ENCODE measurements at places on chromosomes 2 and 18.

DNA sequence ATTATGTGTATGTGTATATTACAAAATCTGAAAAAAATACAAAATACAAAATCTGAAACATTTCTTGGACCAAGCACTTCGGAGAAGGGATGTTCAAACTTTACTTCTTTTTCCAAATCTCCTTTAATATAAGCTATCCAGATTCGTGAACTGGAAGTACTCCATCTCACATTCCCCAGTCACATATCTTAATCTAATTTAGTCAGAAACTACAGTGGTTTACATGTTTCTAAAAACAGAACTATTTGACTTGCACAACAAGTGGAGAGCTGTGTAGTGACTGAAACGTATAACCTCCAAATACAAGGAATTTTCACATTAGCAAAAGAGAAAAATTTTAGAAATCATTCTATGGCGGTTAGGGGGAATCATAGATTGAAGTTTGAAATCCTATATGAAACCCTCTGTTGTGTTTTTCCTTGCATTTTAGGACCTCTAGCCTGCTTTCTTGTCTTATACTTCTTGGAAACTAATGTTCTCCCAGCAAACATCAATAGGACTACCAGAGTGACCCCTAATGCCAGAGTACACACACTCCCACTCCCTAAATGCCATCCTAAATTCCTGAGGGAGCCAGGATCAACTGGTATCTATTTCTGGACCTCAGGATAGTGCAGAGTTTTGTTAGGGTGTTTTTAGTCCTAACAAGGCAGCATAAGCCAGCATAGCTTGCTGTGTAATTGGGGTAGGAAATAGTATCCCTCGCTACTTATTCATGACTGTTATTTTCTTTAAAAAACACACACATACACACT is 30.2 kb upstream of the ROCK1 start:
- peak; percentile 18 for DNase-seq

DNA sequence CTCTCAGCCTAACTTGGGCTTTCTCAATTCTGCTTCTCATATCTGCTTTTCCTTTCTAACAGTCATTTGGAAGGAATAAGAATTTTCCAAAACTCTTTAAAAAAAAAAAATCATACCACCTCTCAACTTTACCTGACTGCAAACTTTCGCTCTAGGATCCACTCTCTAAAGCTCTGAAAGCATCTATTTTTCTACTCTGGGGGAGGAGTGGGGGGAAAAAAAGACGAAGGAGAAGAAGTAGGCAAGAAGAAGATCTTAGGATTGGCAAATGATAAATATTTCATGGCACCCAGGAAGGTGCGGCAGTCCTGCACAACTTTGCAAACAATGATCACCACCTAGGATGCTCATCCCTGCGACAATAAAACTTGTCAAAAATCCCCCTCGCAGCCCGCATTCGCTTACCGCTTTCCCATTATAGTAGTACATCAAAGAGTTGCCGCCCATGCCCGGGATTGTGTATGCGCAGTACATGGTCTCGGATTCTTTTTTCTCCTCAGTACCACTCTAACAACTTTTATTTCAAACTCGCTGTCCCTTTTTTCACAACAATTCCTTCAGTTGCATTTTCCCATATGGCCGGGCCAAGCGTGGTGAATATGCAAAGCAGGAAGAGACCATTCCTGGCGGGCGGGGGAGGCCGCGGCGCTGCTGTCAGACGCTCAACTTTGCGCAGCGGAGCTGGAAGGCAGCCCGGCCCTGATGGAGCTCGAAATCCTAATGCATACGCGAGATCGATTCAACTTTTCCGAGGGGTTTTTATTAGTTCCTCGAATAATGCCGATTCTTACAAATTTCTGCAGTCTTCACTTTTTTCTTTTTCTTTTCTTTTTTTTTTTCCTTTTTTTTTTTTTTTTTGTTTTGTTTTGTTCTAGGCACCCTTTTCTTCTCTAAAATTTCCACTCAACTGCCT is 266.5 kb downstream of the TCF4 start:
- peak; percentile 91 for DNase-seq

GRCh38 chr2:12071318-12071717 is 324.9 kb downstream of the LPIN1 start:
- DNase-seq = no peak

GRCh38 chr2:71452565-71452964 is 796 bp upstream of the DYSF start:
- DNase-seq = peak; percentile 68

Data from HCEC 1CT (cell line).